Heart right ventricle (tissue), 16 donors: ENCODE measurements at places on chromosomes 13 and 19. TPM values are rescaled to one million over a fixed set of nuclear protein-coding genes. Genes with fewer than 3 reads are reported as not detected.

DNA sequence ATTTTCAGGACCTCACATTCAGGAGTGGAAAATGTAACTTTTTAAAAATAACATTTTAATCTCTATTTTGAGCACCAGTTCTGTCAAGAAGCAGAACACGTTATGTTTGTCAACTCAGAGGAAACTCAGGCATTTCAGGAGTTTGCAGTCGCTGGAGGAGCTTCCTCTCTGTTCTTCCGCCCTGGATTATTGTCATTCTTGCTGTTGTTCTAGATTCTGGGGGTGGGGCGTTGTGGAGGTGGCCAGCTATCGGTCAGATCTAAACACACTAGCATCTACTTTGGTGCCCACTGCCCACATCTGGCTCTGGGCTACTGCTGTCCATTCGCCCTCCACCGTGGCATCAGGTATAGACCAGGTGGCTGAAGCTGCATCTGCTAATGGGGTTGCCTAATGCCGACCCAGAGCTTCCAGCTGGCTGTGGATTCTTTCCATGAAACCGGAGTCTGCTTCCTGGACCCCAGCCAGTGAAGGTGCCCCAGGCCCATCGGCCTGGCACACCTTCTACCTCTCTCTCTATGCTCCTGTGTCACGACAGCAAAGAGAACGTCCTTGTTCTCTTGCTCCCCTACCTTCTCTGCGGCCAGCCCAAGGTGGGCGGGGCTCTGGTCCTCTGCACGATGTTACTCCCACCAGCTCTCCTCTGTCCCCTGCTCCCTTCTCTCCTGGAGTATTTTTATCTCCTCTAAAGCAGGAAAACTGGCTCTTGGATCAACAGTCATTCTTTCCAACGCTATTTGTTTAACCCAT is 36.7 kb upstream of the DGKH start:
- DNase-seq, result no peak

- DNase-seq, result no peak
Observed at GRCh38 chr19:899336-900042, 6.2 kb downstream of the RNU6-9 start.

The ZNF222 gene
- 3.5 TPM for total RNA-seq

- no peak for DNase-seq
Observed at GRCh38 chr19:10891405-10892086, 20.2 kb downstream of the CARM1 start.

- no peak for DNase-seq
Observed at GRCh38 chr13:99276706-99277105, 18.5 kb upstream of the GPR18 start.

- DNase-seq, result peak; percentile 40
Observed at GRCh38 chr13:36163809-36164308, 32.7 kb upstream of the DCLK1 start.

- DNase-seq, result no peak
Observed at GRCh38 chr19:13004273-13004672, 9.0 kb downstream of the NFIX start.

DNA sequence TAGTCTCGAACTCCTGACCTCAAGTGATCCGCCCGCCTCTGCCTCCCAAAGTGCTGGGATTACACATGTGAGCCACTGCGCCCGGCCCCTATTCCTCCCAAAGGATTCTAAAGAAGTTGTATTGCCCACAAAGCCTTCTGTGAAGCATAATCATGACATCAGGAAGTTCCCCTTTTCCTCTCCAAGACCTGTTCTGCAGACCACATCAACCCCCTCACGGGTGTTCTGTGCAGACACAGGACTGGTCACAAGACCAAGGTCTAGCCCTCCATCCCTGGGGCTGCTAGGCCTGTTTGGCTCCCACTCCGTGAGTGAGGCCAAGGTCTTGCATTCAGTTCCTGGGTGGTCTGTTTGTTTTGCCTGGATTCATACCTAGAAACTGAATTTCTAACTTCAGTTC is 178.1 kb downstream of the FLT1 start:
- DNase-seq, result no peak

The RABAC1 gene
- total RNA-seq, result 60.3 TPM

GRCh38 chr19:17579661-17580244 is 24.3 kb downstream of the COLGALT1 start:
- DNase-seq, result peak; percentile 55

GRCh38 chr19:38836983-38837626 is 5.5 kb upstream of the ECH1 start:
- DNase-seq, result no peak

The C5AR2 gene
- total RNA-seq, result 1.6 TPM

The EHD2 gene
- total RNA-seq, result 35.9 TPM

GRCh38 chr19:46761418-46761831 is 15.2 kb upstream of the STRN4 start:
- DNase-seq, result no peak

GRCh38 chr13:96821381-96821780 is 172.9 kb downstream of the OXGR1 start:
- no peak for DNase-seq

DNA sequence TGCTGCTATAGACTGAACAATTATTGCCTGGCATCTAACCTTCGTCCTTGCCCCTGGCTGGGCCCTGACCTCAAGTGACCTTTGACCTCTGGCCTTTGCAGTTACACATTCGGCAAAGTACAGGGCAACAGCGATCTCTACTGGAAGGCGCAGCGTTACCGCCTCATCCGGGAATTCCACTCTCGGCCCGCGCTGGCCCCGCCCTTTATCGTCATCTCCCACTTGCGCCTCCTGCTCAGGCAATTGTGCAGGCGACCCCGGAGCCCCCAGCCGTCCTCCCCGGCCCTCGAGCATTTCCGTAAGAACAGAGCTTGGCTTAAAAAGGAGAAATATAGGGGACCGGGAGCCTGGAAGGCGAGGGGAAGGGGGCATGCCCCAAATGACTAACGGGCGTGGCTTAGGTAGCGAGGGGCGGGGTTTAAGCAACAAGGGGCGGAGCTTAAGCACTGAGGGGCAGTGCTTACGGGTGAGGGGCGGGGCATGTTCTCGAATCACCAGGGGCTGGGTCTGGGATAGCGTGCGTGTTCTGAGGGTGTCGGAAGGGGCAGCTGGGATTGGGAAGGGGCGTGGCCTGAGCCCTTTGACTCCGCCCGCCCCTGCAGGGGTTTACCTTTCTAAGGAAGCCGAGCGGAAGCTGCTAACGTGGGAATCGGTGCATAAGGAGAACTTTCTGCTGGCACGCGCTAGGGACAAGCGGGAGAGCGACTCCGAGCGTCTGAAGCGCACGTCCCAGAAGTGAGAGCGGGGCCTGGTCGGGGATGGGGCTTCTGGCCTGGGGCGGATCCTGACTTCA is 52.7 kb downstream of the TRPM4 start:
- no peak for DNase-seq

GRCh38 chr19:41657157-41657556 is 30.3 kb upstream of the CEACAM4 start:
- DNase-seq, result no peak

DNA sequence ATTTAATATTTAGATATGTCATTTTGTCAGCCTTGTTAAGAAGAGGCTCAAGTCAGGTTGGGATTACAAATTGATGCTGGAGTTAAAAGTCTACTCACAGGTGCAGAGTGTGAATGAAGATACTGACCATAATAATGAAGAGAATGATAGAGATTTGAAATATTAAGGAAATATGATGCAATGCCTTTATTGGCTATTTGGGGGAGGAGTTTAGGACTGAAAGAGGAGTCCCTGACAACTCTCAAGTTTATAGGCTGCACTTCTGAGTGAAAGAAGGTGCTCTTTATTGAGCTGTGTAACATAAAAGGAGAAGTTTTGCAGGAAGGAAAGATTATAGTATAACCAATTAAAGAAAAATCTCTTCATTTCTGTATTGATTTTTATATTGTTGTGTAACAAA is 827.7 kb upstream of the PCDH9 start:
- DNase-seq, result no peak

DNA sequence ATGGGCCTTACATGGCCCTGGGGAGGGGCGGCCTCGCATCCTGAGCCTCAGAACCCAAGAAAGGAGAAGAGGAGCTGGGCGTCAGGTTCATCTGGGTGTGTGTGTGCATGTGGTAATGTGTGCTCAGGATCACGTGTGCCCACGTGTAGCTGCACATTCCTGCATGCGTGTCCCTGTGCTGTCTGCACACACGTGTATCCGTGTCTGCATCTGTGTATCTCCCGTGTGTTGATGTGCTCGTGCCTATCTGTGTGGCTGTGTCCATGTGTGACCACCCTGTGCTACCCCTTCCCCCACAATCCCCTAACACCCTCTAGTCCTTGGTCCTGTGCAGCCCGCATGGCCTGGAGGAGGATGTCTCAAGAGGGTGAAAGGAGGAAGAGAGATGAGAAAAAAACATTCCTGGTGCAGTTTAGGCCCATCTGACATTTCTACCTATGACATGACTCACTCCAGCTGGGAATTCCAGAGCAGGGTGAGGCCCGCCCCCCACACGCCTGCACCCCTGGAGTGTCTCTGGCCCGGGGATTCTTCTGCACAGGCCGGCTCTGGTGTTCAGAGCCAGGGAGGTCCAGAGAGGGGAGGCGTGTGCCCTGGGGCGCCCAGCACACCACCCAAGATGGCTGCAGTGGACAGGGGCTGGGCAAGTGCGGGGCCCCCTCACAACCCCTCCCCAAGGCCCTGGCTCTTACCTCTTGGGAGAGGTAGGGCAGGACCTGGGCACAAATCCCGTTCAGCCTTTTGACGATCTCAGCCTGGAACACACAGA is 7.1 kb downstream of the TLE5 start:
- DNase-seq, result no peak

- no peak for DNase-seq
Observed at GRCh38 chr13:62684359-62684758, 1268.7 kb upstream of the PCDH20 start.

DNA sequence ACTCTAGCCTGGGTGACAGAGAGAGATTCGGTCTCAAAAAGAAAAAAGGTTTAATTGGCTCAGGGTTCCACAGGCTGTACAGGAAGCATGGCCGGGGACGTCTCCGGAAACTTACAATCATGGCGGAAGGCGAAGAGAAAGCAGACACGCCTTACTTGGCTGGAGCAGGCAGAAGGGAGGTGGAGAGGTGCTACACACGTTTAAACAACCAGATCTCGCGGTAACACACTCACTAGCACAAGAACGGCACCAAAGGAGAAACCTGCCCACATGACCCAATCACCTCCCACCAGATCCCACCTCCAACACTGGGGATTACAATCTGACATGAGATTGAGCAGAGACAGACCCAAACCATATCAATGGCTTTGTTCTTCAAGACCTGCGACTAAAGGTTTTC is 12.8 kb downstream of the CASP14 start:
- no peak for DNase-seq

DNA sequence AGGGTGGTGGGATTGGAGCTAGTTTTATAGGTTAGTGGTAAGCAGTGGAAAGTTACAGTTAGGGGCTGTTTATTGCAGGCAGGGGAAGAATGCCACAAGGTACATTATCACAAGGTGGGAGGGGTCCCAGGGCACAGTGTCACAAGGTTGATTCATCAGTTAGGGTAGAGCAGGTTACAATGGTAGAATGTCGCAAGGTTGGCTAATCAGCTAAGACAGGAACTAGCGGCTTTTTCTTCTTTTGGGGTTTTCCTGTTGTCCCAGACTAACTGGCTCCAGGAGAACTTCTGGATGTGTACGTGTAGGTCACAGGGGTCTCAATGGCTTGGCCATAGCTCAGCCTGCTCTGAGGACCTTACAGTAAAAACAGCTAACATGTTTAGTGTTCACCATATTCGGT is 1221.1 kb downstream of the SLITRK1 start:
- no peak for DNase-seq

DNA sequence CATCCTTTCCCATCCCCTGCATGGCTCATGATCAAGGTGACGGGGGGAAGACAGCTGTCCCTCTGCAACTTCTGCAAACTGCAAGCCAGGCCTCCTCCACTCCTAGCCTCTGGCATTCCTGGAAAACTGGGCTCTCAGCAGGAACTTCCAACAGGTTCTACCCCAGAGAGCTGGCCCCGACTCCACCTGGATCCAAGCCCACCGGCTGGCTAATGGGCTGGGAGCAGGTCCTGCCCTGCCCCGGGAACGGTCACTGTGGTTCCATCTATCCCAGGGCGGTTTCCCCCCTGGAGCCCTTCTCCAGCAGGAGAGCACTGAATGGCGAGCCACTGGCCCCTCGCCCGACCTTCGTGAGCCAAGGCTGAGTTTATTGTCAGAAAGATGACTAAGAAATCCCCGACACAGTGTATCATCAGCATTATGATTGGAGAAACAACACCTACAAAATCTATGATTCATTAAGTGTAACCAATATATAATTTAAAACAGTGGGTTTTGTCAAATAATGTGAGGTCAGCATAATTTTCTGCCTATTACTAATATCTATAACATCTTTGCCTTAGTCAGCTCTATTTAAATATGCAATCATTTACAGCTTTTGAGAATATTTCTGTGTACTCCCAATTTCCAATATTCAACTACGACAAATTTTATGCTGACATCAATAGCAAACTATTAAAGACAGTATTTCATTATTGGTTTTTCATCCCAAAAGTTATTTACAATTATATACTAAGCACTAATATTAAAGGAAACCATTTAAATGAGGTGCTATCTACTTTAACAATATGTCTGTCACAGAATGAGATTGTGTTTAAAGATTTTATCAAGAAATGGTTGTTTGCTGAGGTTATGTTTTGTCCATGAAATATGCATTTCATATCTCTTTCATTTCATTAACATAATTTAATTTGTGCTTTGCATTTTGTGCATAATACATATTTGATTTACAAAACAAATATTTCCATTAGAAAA is 133.0 kb downstream of the URI1 start:
- no peak for DNase-seq

DNA sequence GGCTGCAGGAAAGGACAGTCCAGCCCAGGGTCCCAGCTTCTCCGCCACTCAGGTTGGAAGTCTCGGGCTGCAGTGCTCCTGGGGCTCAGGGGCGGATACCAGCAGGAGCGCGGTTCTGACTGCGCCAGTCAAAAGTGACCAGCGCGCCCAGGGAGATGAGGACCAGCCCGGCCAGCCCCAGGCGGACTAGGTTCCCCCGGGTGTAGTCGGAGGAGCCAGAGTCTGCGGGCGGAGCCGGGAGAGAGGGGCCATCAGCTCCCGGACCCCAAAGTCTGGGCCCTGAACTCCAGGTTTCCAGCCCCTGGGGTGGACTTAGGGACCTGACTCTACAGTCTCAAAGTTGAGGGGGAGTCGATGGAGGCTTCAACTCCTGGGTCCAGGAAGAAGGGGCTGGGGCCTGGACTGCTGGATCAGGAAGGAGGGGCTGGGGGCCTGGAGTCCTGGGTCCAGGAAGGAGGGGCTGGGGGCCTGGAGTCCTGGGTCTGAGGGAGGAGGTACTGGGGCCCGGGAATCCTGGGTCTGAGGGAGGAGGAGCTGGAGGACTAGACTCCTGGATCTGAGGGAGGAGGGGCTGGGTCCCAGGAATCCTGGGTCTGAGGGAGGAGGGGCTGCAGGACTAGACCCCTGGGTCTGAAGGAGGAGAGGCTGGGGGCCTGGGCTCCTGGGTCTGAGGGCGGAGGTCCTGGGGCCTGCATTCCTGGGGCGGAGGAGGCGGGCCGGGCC is 5.3 kb downstream of the OSCAR start:
- no peak for DNase-seq

GRCh38 chr19:17180997-17181702 is 34.0 kb upstream of the USE1 start:
- no peak for DNase-seq
